ENCODE measurements at places on chromosomes 2 and 18. TPM values are rescaled to one million over a fixed set of nuclear protein-coding genes. Genes with fewer than 3 reads are reported as not detected.

RNF152 gene
- 0.60 TPM for total RNA-seq

INHA gene
- total RNA-seq = not detected

SNORC gene
- total RNA-seq = 1.2 TPM

VAMP8 gene
- 37.3 TPM for total RNA-seq

GPR75 gene
- 1.6 TPM for total RNA-seq

TMEM200C gene
- not detected for total RNA-seq

GRCh38 chr18:12639990-12640880 is 17.7 kb downstream of the SPIRE1 start:
- DNase-seq = no peak

DNA sequence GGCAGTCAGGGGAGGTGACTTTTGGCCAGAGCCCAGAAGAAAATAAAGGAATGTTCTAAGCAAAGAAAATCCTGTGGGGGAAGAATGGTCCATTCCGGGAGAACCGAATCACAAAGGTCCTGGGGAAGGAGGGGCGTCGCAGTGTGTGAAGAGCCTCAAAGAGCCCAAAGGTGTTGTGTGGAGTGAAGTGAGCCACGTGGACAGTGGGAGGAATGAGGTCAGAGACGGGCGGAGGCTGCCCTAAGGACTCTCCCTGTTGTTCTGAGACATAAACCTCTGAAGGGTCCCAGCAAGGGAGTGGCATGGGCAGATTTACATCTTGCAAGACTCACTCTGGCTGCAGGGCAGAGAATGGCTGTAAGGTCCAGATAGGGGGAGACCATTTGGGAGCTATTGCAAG is 91.3 kb upstream of the SEC11C start:
- DNase-seq = no peak

DNA sequence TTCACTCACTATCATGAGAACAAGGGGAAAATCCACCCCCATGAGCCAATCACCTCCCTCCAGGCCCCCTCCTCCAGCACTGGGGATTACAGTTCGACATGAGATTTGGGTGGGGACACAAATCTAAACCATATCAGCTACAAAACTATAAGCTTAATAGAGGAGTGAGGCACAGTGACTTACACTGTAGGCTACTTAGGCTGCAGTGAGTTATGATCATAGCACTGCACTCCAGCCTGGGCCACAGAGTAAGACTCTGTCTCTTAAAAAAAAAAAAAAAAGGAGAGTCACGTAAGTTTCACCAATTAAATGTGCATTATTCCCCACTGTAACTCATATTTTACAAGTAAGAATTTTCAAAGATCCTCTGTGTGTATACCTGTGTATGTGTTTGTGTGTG is 26.2 kb upstream of the COLEC12 start:
- no peak for DNase-seq

- DNase-seq = no peak
Observed at GRCh38 chr2:98084151-98084868, 2.7 kb upstream of the VWA3B start.

DNA sequence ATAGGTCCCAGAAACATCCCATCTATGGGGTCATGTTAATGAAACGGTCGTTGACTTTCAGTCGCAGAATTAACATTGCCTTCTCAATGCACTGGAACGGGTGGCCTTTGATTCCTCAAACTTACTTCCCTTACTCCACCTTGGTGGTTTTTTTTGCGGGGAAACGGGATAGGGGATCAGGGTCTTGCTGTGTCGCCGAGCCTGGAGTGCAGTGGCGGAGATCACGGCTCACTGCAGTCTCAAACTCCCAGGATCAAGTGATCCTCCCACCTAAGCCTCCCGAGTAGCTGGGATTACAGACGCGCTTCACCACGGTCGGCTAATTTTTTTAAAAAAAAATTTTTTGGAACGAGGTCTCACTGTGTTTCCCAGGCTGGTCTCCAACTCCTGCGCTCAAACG is 754 bp downstream of the ATG16L1 start:
- DNase-seq = no peak

GRCh38 chr18:3058328-3059191 is 45.6 kb upstream of the LPIN2 start:
- no peak for DNase-seq

GRCh38 chr2:190334479-190335224 is 8.7 kb upstream of the INPP1 start:
- no peak for DNase-seq
